ENCODE measurements at places on chromosomes 13 and 19. TPM values are rescaled to one million over a fixed set of nuclear protein-coding genes. Genes with fewer than 3 reads are reported as not detected.

The RNF225 gene
- not detected for total RNA-seq

The PSG2 gene
- total RNA-seq = not detected

The REEP6 gene
- total RNA-seq = 3.3 TPM

The LAIR1 gene
- total RNA-seq = 57.6 TPM

The C1QTNF9B gene
- total RNA-seq = not detected

The LTBP4 gene
- 158 TPM for total RNA-seq

The APC2 gene
- total RNA-seq = not detected

The UGGT2 gene
- total RNA-seq = not detected

The SIX5 gene
- 1.5 TPM for total RNA-seq

The HMG20B gene
- total RNA-seq = 48.1 TPM

The PDX1 gene
- not detected for total RNA-seq

The SYCN gene
- not detected for total RNA-seq

The GTPBP3 gene
- 58.4 TPM for total RNA-seq

The ZNF726 gene
- 3.3 TPM for total RNA-seq

The SERPINE3 gene
- total RNA-seq = not detected

The CKM gene
- total RNA-seq = not detected

The FBL gene
- 295 TPM for total RNA-seq

The NLRP9 gene
- not detected for total RNA-seq

The PRSS57 gene
- not detected for total RNA-seq

The SIGLEC8 gene
- total RNA-seq = not detected

The TMEM59L gene
- total RNA-seq = not detected

The DCT gene
- 0.53 TPM for total RNA-seq

The FOSB gene
- total RNA-seq = 4.2 TPM

The CYP4F8 gene
- not detected for total RNA-seq

The ZMYM5 gene
- 25.5 TPM for total RNA-seq

The POU2F2 gene
- total RNA-seq = 68.5 TPM

The CYP2F1 gene
- total RNA-seq = not detected

The AMH gene
- total RNA-seq = 7.5 TPM

The MAMSTR gene
- total RNA-seq = 2.1 TPM

The CRX gene
- total RNA-seq = not detected
